ENCODE measurements at places on chromosomes 4 and X.

DNA sequence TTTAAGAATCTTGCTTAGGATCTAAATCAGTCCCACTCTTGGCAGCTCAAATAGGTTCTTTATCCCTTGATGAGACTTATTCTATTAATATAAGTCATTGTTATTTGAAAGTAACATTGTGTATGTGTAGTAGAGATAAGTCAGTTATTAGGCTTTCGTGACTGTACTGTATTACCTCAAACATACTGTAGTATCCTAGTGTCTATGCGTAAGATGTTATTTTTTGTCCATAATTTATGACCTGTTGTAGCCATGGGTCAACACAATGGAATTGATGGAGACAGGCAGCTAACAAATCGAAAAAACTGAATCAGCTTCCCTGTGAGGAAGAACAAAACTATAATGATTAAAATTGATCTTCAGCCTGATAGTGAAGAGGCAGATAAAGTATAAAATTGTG, 41.8 kb downstream of the CLCN3 start:
- no peak for DNase-seq

DNA sequence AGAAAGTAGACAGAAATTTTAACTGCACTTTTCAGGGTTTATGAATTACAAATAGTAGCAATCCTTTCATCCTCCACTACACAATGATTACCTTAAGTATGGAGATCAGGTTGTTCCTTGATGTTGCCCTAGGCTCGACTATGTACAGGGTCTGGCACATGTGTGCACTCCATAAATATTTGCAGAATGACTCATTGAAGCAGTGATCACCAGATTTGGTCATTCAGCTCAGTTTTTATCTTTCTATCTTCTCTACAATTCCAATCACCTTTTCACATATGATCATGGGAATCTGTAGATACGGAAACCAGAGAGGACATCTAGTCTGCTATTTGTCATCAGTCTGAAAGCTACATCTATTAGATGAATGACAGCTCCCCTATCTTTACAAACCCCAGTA, 171.7 kb upstream of the HCCS start:
- no peak for DNase-seq

- DNase-seq = no peak
Observed at GRCh38 chr4:163588532-163588931, 94.0 kb downstream of the TMA16 start.

GRCh38 chrX:16592194-16592770, 57.7 kb upstream of the S100G start:
- DNase-seq = no peak

DNA sequence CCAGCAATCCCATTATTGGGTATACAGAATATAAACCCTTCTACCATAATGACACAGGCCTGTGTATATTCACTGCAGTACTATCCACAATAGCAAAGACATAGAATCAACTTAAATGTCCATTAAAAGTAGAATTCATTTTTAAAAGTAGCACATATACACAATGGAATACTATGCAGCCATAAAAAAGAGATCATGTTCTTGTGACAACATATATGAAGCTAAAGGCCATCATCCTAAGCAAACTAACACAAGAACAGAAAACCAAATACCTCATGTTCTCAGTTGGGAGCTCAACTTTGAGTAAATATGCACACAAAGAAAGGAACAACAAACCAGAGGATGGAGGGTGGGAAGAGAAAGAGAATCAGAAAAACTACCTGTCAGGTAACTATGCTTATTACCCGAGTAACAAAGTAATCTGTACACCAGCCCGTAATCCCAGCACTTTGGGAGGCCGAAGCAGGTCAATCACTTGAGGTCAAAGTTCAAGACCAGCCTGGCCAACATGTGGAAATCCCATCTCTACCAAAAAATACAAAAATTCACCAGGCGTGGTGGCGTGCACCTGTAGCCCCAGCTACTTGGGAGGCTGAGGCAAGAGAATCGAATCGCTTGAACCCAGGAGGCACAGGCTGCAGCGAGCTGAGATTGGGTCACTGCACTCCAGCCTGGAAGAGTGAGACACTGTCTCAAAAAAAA, 22.8 kb downstream of the DHX15 start:
- DNase-seq = no peak

GRCh38 chr4:108159845-108160244, 8.9 kb downstream of the LEF1 start:
- DNase-seq = no peak

GRCh38 chr4:16745009-16745635, 153.3 kb downstream of the LDB2 start:
- DNase-seq = no peak

GRCh38 chr4:150673793-150674192, 91.8 kb downstream of the MAB21L2 start:
- DNase-seq = no peak

DNA sequence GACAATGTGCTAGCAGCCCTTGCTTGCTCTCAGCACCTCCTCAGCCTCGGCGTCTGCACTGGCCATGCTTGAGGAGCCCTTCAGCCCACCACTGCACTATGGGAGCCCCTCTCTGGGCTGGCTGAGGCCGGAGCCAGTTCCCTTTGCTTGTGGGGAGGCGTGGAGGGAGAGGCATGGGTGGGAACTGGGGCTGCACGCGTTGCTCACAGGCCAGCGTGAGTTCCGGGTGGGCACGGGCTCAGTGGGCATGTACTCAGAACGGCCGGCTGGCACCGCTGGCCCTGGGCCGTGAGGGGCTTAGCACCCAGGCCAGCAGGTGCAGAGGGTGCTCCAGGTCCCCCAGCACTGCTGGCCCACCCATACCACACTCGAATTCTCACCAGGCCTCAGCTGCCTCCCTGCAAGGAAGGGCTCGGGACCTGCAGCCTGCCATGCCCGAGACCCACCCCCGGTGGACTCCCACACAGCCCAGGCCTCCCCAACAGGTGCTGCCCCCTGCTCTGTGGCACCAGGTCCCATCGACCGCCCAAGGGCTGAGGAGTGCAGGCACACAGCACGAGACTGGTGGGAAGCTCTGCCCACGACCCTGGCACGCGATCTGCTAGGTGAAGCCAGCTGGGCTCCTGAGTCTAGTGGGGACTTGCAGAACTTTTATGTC, 100.3 kb downstream of the SLC39A8 start:
- DNase-seq = no peak

DNA sequence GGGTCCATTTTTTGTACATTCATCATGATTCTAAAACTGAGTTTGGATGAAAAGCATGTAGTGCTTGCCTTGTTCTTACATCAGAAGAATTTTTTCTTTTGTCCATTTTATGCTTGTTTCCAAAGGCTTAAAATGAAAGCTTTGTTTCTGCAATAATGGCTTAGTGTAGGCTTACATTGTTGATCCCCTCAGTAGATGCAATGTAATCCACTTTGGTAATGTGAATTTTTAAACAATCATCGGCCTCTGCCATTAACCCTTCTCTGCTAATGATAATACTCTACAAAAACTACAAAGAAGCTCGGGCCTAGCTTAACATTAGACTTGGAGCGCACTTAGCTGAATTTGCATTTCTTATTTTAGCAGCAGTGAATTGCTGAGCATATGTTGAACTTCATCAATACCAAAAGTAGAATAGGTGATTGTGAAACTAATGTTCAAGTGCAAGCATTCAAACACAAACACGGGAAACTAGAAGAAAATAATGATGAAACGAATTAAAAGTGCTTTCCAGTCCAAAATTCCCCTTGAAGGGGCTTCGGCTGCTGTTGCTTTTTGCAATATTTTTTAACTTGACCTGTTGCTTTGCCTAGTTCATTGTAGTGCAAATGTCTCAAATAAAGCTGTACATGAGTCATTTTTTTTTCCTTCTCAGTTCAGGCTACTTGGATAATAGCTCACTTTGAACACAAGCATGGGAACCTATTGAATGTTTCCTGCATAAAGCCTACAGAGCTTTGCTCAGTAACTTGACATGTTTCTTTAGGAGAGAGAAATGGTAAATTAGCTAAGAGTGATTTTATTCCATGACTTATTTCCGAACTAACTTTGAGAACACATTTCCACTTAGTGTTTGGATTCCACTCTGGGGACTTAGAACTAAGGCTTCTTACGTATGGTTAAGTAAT, 66.5 kb downstream of the SLIT2 start:
- DNase-seq = no peak

GRCh38 chr4:48546336-48546735, 56.3 kb downstream of the ZAR1 start:
- DNase-seq = no peak

- no peak for DNase-seq
Observed at GRCh38 chr4:24930151-24930550, 17.3 kb upstream of the CCDC149 start.

DNA sequence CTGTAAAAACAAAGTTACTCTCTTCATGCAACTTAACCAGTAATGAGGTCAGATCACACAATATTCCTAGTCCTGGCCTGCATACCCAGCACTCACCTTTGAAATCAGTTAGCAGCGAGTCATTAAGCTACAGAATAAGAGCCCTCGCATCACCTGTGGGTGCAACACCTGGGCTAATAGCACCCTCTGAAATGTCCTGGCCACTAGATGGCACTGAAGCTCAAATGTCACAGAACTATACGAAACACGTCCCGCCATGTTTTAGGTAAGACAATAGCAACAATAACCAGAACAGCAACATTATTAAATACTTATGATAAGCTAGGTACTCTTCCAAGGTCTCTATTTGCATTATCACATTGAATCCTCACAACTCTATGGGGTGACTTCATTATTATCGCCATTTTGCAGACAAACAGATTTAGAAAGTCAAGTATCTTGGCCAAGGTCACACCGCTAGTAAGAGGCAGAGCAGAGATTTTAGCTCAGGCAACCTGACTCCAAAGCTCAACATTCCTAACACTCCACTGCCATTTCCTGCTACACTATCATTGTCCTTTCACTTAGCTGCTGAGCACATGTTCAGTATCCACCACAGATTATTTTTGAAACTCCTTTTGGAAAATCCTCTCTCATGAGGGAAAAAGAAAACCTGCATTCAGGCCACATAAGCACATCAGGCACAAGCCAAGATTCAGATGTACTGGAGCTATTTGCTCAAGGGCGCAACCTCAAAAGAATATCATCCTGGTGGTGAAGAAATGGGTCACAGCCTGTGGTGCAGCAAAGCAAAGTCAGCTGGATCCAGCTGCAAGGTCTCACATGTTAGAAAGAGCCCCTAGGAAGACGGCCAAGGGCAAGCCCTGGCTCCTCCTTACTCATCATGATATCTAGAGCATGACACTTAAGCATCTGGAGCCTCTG, 59.5 kb upstream of the KDR start:
- DNase-seq = no peak

DNA sequence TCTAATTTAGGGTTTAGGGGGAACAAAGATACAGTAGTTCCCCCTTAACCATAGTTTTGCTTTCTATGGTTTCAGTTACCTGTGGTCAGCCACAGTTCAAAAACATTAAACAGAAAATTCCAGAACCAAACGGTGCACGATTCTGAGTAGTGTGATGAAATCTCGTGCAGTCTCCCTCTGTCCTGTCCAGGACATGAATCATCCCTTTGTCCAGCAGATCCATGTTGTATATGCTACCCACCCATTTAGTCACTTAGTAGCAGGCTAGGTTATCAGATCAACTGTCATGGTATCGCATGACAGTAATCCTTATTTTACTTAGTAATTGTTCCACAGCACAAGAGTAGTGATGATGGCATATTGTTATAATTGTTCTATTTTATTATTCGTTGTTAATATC, 556.1 kb downstream of the IL1RAPL1 start:
- DNase-seq = no peak

- no peak for DNase-seq
Observed at GRCh38 chr4:120316416-120316815, 249.8 kb upstream of the MAD2L1 start.

- DNase-seq = no peak
Observed at GRCh38 chr4:139660568-139661043, 5.0 kb upstream of the MGST2 start.

DNA sequence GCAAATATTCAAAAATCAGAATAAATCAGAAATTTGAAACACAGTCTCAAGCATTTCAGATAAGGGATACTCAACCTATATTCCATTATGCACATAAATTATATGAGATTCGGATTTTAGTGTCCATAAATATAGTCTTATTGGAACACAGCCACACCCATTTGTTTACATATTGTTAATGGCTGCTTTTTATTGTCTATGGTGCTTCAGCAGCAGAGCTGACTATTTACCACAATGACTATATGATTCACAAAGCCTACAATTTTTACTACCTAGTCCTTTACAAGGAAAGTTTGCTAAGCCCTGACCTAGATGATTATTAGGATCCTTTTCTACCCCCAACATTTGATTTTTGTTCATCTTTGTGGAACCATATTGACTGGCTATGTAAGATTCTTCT, 63.9 kb downstream of the IL1RAPL1 start:
- no peak for DNase-seq

DNA sequence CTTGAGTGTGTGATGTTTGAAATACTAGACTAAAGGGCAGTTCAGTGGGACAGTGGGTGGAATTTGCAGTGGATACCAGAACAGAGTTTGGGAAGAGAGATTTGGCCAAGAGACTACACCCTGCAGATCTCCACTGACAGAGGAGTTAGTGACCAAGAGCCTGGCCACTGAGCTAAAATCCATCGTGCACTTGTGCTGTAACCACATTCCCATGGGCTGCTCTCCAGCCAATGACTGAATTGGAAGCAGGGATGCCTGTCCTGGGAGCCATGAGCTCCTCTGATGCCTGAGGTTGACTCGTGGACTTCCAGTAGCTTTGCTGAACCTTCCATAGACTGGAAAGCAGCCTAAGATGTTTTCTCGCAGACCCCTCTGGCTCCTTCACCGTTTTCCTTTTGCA, 296.1 kb downstream of the TRIML1 start:
- no peak for DNase-seq

DNA sequence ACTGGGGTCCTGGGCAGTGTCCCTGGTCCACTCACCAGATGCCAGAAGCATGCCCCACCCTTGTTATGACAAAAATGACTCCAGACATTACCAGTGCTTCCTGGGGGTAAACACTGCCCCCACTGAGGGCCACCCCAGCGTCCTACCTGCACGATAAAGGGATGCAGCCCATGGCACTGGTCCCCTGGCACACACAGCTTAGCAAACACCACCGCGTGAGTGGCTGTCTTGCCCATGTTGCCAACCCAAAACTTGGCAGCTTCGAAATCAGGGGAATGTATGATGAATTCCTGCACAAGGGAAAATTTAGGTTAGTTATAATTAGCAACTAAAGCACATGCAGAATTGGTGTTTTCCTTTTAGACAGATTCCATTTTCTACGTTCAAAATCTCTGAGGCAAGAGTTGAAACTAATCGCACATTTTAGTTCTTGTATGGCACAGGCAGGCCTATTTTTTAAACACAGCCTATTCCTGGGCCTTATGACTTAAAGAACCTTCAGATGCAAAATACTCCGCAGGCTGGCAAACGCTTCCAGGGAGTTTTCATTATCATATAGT, 30.4 kb downstream of the ACOX3 start:
- no peak for DNase-seq

GRCh38 chr4:62051332-62051731, 851.2 kb downstream of the ADGRL3 start:
- no peak for DNase-seq
